Endodermal cell (in vitro differentiated cells): ENCODE measurements at places on chromosomes 2 and 18. TPM values are rescaled to one million over a fixed set of nuclear protein-coding genes. Genes with fewer than 3 reads are reported as not detected.

- peak overlapping the region; percentile 52 for H3K27ac ChIP-seq
- H3K27me3 ChIP-seq, result peaks cover 39% of the 10 kb centered on the region
- peaks cover 3% of the 10 kb centered on the region for H3K4me1 ChIP-seq
- DNase-seq, result no peak
- no peaks in the 10 kb centered on the region for H3K36me3 ChIP-seq
- H3K4me3 ChIP-seq, result peak overlapping the region; percentile 46
Measured at GRCh38 chr2:199581935-199582360, 124.2 kb upstream of the SATB2 start.

DNA sequence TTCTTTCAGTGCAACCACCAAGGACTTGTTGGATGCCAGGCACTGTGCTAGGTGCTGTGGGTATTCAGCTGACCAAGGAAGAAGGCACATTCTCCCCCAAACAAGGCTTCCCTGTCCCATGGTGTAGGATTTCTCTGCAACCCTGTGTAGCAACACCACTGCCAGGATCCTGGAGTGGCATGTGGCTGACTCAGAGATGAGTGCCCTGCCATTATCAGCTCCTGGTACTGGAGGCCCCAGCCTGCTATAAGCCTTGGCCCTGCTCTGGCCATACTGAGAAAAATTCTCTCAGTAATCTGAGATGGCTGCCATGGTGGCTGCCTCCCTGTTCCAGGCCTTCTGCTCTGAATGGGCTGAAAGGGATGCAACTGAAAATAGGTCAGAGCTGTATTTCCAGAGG is 4.3 kb downstream of the SMYD5 start:
- H3K27me3 ChIP-seq, result no peaks in the 10 kb centered on the region
- no peak overlapping the region for H3K27ac ChIP-seq
- no peaks in the 10 kb centered on the region for H3K4me1 ChIP-seq
- no peak overlapping the region for H3K4me3 ChIP-seq
- no peak for DNase-seq

The KLHL14 gene
- 0.84 to 4.7 TPM (median 4.2 TPM) in 3 replicates for total RNA-seq

The AMER3 gene
- 1.2 and 2.3 TPM in 2 replicates for total RNA-seq

The DNER gene
- total RNA-seq, result 0.16 and 0.18 TPM in 2 replicates
